Left renal cortex interstitium (tissue), 4 donors: ENCODE measurements at places on chromosomes 7 and 10.

GRCh38 chr7:139339025-139339424, 2.1 kb upstream of the FMC1 start:
- DNase-seq: no peak

DNA sequence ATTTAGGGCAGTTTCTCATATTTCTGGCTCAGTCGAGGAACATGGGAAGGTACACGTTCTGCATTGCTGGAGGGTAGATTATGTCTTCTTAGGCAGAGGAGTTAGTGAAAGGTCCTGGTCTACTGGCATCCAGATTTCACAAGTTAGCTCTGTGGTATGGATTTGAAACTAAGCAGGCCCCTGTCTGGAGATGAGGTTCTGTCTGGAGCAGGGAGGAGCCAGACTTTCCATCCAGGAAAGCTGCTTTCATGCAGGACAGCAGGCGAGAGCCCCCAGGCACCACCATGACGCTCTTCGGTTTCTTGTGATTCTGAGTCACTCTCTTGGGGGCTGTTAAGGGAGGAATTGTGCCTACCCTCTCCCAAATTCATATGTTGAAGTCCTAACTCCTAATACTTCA, 184.3 kb downstream of the KIAA1217 start:
- no peak for DNase-seq

- no peak for DNase-seq
These were observed 93.1 kb upstream of the DKK1 start for GRCh38 chr10:52220947-52221346.

DNA sequence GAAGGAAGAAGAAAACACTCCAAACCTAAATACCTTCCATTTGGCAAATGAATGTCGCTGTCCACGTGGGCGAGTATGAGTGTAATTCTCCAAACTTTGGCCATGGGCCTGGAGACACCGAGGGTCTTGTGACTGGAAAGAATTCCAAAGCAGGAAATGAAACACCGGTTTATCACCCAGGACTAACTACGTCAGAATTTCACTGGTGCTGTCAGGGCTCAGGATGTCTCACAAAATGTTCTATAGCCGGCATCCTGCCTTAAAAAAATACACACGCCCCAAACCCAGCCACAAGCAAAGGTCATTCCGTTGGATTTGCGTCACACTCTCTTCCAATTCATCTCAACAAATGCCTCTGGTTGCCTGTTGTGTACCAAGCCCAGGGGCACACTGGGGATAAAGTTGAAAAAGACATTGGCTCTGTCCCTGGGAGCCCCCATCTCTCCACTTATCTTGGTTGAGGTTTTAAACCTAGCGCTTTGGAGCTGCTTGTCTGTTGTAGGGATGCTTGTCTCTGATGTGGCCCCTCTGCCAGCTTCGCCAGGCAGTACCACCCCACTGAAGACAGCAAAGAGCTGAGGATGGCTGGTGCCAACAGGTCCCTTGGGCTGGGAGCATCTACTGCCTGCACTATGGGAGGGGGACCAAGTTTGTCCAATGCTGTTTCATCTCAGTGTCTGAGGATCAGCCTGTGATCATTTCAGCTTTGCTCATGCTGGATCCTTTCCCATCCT, 31.2 kb downstream of the GSTO2 start:
- no peak for DNase-seq
